ENCODE measurements at places on chromosomes 3 and 15.

GRCh38 chr3:168881804-168882203 lies 781.7 kb downstream of the MECOM start:
- no peak for ATAC-seq

- ATAC-seq, result no peak
Observed at GRCh38 chr3:69490971-69491370, 105.1 kb upstream of the FRMD4B start.

DNA sequence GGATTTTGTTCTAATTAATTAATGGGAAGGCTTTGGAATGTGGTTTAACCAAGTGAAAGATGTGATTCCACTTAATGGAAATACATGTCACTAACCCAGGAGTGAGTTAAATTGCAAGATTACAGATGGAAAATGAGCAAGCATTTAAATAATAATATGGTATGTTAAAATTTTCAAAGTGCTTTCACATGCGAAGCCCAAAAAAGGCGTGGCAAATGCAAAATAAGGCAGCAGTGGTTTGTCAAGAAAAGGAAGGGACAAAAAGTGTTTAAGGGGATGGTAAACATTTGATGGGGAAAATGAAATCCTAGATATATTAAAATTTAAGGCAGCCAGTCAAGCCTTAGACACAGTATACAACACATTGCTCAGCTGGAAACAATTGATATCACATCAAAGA lies 2.9 kb downstream of the TICRR start:
- no peak for ATAC-seq

DNA sequence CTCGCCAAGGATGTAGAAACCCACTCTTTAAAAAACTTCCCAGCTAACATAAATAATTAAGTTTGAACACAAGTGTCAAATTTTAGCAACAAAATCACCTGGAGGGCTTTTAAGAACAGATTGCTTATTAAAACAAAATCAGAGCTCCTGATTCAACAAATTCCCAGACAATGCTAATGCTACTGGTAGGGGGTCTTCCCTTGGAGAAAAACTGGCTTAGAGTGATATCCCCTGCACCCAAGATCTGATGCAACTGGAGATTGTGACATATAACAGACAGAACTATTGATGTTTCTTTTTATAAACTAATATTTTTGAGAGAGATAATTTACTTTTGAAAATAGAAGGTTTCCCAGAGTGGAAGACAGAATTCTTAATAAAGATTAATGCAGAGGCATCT lies 19.9 kb downstream of the IGSF10 start:
- no peak for ATAC-seq

DNA sequence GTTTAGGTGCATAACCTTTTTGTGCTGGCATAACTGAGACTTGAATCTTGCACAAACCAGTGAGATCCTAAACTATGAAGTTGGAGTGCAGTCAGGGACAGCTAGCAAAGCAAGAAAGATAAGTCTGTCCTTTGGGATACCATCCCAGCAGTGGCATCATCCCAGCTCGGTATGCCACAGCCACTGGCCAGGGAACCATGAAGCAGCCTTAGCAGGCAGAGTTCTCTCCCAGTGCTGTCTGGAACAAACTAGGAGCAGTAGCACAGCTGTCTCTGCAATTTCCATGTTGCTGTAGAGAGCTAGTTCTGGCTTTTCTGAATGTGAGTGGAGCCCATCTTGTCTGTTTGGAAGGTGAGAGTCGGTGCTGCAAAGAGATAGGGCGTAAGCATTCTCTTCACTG lies 130.3 kb downstream of the DTWD1 start:
- ATAC-seq, result no peak

- ATAC-seq, result no peak
Observed at GRCh38 chr3:20225769-20226168, 39.8 kb upstream of the SGO1 start.

DNA sequence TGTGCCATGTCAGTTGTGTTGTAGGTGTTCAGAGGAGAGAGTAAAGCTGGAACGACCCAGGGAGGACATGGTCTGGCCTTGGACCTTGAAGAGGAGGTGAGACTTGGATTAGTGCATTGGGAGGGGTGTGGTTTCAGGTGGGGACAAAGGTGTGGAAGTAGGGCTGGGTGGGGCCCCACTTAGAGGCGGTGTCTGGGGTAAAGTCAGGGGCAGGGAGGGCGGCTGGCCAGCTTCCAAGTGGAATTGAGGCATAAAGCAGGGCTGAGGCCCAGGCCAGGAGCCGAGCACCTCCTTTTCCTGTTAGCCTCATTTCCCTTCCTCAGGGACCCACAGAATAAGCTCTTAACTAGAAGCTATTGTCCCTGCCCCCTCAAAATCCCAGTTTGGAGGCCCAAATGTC lies 36.2 kb upstream of the FLNB start:
- ATAC-seq, result no peak

DNA sequence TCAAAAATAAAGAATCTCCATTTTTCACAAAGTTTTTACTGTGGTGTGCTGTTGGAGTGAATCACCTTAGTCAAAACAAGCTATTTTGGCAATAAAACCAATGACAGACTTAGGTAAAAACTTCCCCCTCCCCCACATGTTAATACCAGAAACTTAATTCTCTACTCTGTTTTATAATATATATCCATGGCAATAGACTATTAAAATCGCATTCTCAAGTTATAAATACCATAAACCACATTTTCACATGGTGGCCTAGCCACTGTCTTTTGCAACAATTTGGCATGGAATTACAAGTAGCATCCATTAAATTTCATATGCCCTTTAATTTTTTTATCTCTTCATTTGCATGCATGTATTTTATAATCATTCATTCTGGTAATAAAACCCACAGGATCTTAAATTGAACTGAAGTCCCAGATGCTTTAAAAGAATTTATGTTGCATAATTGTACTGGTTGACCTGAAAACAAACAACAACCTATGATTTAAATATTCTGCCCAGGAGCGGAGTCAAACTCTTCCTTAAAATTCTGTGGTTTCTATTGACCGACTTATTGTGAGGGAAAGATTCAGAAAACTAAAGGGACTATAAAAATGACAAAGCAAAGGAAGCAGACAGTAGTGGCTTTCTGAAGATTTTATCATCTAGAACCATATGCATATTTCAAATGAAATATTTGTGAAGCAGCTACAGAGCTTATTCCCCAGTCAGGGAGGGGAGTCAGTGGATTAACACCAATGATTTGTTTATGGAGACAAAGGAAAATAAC lies 229.0 kb upstream of the TBL1XR1 start:
- ATAC-seq, result no peak

GRCh38 chr15:87777054-87777561 lies 479.4 kb downstream of the NTRK3 start:
- ATAC-seq, result no peak

DNA sequence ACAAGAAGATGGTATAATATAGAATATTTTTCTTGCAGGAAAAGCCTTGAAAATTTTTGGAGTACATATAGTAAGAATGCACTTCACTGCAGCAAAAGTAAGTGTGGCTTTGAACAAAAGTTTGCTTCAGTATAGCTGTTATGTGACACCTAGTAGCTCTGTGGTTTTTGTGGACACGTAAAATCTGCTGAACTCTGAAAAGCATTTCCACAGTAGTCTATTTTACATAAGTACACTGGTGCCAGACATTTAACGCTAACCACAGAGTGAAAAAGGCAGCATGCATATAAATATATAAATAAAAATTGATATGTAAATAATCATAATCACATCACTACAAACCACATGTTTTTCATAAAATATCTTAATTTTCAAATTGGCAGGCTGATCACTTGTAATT lies 39.8 kb downstream of the CGGBP1 start:
- peak; percentile 77 for ATAC-seq

DNA sequence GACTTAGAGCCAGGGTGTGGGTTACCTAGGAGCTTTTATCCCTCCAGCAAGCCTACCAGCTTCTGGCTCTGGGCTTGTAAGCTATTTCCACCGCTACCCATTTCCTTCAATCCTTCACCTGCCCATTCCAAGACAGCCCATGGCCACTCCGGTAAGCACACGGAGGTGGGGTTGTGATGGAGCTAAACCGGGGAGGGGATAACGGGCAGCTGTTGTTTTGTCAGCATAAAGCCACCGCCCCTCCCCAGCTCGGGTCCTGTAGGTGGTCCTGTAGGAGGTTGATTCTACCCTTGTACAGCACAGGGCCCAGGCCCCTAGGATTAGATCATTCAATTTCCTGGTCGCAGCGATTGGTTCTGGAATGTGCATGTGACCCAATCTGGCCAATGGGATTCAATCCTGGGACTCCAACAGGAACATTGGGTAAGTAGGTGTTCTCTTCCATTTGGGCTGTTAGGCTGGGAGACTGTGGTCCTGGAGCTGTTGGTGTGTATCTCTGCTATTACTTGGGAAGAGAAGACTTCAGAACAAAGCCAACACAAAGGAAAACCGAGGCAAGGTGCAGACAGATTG lies 150.6 kb downstream of the RAB11A start:
- ATAC-seq, result no peak

DNA sequence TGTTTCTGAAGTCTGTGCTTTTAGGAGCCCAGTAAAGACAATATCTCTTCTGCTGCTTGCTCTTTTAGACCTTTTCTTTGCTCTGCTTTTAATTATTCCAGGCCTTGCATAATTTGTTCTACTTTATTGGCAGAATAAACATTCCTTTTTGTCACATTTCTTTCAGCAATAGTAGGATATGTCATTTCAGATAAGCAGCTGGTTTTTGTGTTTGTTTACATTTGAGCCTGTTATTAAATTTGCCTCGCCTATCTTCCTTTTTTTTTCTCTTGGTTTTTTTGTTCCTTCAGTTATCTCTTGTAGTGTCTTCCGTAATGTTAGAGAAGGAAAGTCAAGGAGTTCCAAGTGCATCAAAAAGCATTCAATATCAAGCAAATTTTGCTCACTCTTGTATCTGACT lies 16.4 kb downstream of the ZNF654 start:
- ATAC-seq, result no peak

- ATAC-seq, result no peak
Observed at GRCh38 chr15:100690795-100691158, 88.4 kb downstream of the ASB7 start.

- no peak for ATAC-seq
Observed at GRCh38 chr15:68419301-68420175, 12.4 kb downstream of the ITGA11 start.

GRCh38 chr3:71509066-71509465 lies 74.5 kb downstream of the FOXP1 start:
- no peak for ATAC-seq

DNA sequence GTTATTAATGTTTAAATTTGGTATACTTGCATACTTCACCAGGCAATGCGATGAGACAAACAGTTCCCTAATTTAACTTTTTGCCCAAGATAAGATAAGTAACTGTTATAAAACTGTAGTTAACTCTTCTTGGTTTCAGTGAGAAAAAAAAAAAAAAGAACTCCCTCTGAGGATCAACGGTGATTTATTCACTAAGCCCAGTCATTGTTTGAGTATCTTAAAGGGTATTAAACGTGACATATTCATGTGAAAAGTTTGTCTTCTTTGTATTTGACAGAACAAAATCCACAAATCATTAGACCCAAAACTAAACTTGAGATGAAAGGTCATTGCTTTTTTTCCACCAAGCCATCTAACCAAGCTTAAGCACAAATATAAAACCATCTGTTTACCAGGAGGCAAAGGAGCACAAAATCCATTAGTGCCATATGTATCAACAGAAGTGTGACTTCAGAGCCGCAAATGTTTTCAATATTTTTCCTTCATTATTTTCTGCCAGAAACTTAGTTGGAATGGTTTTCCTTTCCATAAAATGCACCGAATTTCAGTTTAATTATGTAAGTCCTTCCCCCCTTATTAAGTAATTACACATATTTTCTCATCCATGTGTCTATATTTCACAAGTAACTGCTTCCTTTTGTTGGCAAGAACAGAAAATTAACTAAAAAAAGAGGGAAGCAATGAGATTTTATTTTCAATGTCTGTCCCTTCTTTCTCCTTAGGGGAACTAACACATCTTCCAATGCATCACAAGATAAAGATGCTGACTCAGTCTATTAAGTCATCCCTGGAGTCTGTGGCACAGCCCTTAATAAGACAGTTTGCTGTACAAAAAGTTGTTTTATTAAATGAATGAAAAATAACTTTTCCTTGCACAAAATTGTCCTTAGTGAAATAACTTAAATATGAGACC lies 92.2 kb upstream of the RAP2B start:
- no peak for ATAC-seq

- ATAC-seq, result peak; percentile 50
Observed at GRCh38 chr3:99866261-99866761, 48.6 kb downstream of the CMSS1 start.

DNA sequence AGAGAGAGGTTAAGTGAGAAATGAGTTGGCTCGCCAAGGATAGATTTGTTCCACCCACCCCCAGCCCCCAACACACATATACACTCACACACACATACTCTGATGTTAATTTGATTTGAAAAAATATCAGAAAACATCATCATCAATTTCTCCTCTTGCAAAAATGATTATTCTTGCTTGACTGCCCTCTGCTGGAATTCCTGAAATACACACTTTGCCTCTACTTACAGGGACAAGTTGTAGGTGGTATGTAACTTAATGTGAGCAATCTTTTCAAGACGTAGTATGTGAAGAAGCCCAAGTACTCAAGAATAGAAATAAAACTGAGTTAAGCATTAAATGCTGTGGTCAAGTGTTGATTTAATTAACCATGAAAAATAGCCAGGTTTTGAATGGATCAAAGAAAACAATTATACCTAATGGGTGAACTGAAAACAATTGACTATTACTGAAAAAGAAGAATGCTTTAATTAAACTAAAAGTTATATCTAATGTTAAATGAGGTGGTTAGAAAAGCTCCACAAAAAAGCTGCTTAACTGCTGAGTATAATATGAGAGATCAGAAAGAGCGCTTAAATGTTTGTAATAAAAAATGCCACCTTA lies 46.6 kb upstream of the MDFIC2 start:
- no peak for ATAC-seq

GRCh38 chr3:143306407-143306806 lies 186.8 kb downstream of the CHST2 start:
- no peak for ATAC-seq

- no peak for ATAC-seq
Observed at GRCh38 chr3:132218817-132219755, 98.1 kb upstream of the ACP3 start.

- ATAC-seq, result no peak
Observed at GRCh38 chr15:96736384-96736783, 405.9 kb downstream of the NR2F2 start.

DNA sequence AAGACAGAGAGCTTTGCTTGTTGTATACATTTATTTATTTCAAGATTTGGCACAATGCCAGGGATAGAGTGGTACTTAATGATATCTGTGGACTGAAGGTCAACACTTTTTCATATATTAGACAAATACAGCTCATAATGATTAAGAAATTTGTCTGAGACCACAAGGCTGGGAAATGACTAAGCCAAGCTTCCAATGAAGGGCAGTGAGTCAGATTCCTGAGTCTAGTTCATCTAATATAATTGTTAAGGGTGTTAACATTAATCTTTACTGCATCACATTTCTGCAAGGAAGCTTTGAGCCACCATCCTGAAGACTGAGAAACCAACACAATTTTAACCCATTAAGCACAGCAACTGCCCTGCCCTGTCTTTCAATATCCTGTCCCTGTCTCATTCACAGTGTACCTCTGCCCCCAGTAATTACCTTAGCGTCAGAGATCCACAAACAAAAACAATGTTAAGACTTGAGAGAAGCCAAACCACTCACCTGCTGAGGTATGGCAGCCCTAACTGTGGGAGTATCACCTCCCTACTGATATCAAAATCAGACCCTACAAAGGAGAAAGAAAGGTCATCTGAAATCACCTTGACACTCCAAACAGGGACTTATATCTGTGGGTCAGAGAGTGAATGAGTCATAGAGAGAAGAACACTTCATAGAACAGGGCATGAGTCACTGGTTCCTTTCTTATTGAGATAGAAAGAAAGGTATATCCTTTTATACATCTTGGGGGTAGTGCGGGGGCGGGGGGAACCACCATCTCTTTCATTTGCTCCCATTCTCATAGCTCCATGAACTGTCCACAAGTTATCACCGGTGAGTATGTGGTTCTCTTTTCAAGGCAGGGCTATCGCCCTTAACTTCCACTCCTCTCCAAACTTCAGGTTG lies 74.7 kb downstream of the MAGI1 start:
- peak; percentile 94 for ATAC-seq

Data from activated T-helper 17 cell treated with anti-CD3 and anti-CD28 coated beads, Interleukin-2, amount 50 U/mL, for 72 hours (primary cell).